ENCODE measurements at places on chromosomes 1 and 21.
A peak's percentile ranks its signal among the peaks of the same experiment; 100 is the strongest.

DNA sequence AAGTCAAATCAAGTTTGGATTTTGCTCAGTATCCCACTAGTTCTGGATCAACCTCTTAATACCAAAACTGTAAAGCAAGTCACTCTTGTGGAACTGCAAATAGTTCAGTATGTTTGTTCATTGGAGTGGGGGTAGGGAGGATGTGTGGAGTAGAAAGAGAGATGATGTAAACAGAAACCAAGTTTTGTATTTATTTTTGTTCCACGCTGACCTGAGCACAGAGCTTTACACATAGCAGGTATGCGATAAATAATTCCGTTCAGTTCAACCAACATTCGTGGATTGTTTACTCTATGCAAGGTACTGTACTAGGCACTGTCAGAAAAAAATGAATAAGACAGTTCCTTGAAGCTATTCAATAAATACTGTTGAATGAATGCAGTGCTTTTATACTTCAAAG, 4.5 kb upstream of the ZNF644 start:
- DNase-seq: no peak

GRCh38 chr1:247209396-247209795, 37.6 kb upstream of the ZNF124 start:
- DNase-seq: no peak

DNA sequence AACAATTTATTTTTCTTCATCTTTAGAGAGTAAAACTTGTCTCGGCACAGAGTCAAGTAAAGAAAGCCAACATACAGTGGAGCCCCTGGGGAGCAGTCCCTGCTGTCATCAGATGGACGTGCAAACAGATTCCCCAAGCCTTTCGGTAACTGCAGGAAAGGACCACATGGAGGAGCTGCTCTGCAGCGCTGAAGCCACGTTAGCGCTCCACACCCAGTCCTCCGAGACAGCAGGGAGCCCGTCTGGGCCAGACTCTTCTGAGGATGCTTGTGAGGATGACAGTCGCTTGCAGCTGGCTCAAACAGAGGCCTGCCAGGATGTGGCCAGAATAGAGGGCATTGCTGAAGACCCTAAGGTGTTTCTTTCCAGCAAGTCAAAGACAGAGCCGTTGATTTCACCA, 77.1 kb upstream of the SCCPDH start:
- DNase-seq: peak; percentile 22

DNA sequence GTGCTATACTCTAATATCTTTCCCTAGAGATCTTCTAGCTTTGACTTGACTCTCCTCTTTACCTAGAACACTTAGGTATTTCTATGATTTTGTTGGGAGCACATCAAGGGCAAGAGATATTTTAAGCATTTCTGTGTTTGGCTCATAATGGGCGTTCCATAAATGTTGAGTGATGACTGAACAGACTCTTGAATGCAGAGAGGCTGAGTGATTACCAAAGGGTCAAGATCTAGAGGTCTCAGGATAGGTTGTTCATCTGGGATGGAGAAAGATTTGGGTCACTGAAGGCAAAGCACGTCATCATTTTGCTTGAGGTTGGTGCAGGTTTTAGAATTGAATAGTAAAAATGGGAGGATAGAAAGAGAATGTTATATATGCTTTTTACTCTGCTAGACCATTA, 705.4 kb upstream of the B3GALT2 start:
- DNase-seq: no peak

- DNase-seq: no peak
Observed at GRCh38 chr1:155077758-155078445, 735 bp upstream of the EFNA3 start.

DNA sequence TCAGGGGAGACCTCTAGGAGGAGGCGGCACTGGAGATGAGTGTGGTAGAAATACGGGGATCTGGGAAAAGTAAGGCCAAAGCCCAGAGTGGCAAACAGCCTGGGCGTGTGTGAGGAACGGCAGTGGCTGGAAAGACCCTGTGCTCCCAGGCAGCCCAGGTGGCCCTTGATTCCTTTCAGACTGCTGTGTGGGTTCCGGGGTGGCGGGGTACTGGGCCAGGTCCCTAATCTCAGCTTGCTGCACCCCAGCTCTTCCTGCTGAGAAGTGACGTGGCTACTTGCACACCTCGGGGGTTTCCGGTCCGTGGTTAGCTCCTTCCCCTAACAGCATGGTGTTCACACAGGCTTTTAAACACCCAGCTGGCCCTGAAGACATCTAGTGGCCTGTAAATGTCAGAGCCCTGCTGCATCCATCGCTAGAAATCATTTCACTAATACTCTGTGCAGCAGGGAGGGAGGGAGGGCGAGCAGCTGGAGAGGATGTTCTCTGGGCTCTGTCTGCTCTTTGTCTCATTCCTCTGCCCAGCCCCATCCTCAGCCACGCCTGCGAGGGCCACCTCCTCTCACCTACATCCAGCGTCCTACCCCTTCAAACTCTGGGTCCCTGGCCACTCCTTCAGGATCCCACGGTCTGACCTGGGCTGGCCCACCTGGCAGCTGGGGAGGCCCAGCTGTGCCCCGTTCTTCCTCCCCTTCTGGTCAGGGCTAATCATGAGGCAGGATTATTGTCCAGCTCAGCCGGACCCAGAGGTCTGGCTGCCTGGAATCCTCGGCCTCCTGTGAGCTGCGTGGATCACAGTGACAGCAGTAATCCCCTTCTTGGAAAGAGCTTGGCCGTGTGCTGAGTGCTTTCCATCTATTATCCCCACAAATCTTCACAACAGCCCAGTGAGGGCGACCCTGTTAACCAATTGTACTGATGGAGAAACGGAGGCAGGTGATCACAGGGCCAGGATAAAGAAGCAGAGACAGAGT, 7.2 kb downstream of the ZDHHC18 start:
- DNase-seq: no peak

GRCh38 chr1:22143065-22144033, at the start of gene WNT4:
Gene WNT4, minus strand, starts transcription at chr1:22143097. Its CDS starts 175 bp downstream, at chr1:22142922.
- DNase-seq: peak; percentile 34

DNA sequence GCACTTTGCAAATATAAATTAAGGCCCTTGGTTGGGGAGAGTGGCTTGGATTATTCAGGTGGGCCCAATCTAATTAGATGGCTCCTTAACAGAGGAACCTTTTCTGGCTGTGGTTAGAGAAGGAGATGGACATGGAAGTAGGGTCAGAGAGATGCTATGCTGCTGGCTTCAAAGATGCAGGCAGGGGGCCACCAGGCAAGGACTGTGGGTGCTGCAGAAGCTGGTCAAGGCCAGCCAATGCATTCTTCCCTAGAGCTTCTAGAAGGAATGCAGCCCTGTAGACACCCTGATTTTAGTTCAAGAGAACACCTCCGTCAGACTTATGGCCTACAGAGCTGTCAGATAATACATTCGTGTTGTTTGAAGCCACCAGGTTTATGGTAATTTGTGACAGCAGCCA, 3.7 kb upstream of the TMEM9 start:
- DNase-seq: no peak

DNA sequence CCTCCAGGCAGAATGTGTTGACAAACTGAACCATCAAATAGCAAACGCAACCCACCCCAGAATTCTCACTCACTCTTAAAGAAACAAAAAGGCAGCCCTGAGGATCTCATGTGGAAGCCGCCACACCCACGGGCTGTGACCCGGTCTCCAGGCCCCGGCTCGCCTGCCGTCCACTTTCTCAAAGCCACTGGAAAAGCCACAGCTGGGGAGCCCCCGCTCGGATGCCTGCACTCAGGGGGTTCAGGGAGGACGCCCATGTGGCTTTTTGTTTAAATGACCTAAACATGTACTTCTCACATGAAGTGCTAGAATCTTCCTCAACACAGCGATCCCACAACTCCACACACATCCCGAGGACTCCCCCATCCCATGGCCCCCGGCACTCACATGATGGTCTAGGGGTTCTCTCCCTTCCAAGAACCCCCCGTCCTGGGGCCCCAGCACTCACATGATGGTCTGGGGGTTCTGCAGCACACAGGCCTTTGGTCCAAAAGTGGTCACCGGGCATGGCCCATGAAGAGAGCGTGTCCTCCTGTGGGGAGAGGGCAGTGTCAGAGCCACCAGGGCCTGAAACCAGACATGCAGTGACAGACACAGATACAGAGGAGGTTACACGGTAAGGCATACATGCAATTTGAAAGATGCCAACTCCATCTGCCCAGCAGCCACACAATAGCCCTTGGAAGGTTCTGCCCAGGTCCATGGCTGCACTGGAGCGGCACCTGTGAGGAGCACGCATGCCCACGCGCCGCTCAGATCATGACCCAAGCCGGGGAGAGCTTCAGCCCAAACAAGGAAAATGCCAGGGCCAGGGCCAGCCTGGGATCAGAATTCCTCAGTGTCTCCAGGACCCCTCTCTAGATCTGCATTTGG, 16.5 kb downstream of the NADK start:
- DNase-seq: no peak

DNA sequence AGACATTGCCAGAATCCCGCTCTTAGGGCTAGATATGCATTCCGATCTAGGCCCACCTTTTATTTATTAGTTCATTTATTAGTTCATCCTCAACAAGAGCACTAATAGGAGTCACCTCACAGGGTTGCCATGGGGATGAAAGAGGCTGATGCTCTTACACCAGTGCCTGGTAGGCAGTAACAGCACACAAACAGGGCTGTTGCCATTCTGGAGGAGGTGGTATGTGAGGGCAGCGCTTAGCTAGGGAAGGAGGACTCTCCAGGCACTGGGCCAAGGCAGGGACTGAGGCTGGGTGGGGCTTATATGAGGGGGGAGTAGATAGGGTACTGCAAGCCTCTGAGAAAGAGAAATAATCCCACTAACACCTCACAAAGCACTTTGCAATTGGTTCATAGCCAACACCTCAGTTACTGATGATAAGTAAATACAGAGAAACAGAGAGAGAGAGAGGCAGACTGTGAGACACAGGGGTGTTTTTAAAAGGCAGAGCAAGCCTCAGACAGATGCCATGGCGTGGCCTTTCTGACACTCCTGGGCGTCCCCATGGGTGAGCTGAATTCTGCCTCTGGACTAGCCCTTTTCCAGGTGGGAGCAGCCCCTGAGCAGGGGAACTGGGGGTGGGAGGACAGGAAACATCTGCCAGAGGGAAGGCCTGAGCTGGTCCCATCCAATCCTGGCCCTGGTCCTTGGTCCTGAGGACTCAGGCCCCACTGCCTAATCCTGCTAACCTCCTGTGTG, 5.9 kb downstream of the FCGR2A start:
- DNase-seq: no peak

DNA sequence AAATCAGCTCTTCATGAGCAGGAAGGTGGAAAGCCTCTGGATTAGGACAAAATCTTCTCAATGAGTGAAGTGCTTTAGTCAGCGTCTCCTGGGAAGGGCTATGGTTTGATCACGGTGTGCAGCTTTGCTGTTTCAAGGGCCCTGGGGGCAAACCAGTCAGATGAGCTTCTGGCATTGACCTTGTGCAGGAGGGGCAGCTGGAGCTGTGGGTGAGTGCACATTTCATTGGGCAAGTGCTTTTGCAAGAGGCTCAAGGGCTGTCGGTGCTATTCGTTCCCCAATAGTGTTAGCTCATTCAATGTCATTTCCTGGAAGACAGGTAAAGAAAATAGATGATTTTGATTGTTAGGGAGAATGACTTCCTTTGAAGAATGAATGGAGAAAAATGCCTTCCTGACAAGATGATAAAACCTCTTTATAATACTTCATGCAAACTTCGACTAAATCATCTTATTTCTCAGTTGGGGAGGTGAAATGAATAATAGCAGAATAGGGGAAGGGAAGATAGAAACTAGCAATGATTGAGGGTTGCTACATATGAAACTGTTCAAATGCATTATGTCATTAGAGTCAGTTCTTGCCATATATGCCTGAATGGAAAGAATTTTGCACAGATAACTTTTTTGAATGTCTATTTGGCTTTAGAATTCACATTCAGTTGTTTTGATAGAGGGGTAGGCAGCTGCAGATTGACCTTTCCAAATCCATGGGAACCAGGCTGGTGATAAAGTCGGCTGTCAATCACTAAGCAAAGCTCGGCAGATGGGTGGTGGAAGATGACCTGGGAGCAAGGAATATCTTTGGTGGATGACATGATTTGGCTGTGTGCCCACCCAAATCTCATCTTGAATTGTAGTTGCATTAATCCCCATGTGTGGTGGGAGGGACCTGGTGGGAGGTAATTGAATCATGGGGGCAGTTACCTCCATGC, 12.9 kb upstream of the DISC1 start:
- DNase-seq: no peak
